ENCODE measurements at places on chromosomes 11 and 22. TPM values are rescaled to one million over a fixed set of nuclear protein-coding genes. Genes with fewer than 3 reads are reported as not detected.

Gene ZW10
- total RNA-seq = 11.6 TPM

Gene MRPL17
- total RNA-seq = 34.2 TPM

Gene OR8D2
- not detected for total RNA-seq

Gene FJX1
- total RNA-seq = 1.5 TPM

Gene SYT12
- total RNA-seq = not detected

Gene LBHD1
- 11.1 TPM for total RNA-seq

Gene FEN1
- total RNA-seq = 5.4 TPM

Gene ACR
- 0.62 TPM for total RNA-seq

Gene CRYAB
- 72.5 TPM for total RNA-seq

Gene ROBO4
- 58.3 TPM for total RNA-seq

Gene MS4A12
- not detected for total RNA-seq

Gene AIFM3
- total RNA-seq = 12.3 TPM

Gene GALNT18
- 46.4 TPM for total RNA-seq

Gene GGTLC2
- 2.7 TPM for total RNA-seq

Gene APOBEC3B
- 1.0 TPM for total RNA-seq

Gene TEX12
- not detected for total RNA-seq

Gene ACTN3
- 0.24 TPM for total RNA-seq

Gene ALDH3B1
- 104 TPM for total RNA-seq

Gene WNT11
- total RNA-seq = 9.2 TPM

Gene SOX6
- 4.8 TPM for total RNA-seq

Gene TRIM49
- not detected for total RNA-seq

Gene HTR3A
- total RNA-seq = not detected

Gene CRYBB2
- not detected for total RNA-seq

Gene MOGAT2
- total RNA-seq = not detected

Gene ATXN10
- 106 TPM for total RNA-seq

Gene ZNF214
- total RNA-seq = 3.3 TPM

Gene BRSK2
- total RNA-seq = 0.62 TPM

Gene GPHA2
- total RNA-seq = not detected

Gene ZBTB16
- 171 TPM for total RNA-seq

Gene NLRP14
- not detected for total RNA-seq

Gene CYTH4
- 45.4 TPM for total RNA-seq

Gene C11orf65
- 1.3 TPM for total RNA-seq

Gene CHKB
- total RNA-seq = 76.7 TPM

Gene FGF19
- total RNA-seq = not detected

Gene PIH1D2
- total RNA-seq = 6.4 TPM
